ENCODE measurements at places on chromosomes 2 and 18. TPM values are rescaled to one million over a fixed set of nuclear protein-coding genes. Genes with fewer than 3 reads are reported as not detected.

DNA sequence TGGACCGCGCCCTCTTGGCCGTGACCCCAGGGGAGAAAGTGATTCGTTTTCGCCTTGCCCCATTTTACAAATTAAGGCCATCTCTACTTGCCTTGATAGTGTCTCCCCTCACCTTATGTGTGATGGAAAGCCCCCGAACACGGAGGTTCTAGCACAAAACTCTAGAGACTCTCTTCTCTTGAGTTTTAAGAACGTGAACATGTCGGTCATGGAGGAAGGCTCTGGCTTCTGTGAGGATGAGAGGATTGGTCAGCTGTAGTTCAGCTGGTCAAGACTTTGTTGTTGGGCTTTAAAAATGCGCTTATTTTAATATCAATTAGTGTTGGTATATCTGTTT, 828 bp downstream of the DYNC1I2 start:
- no peak for DNase-seq

GRCh38 chr2:18741895-18742732, 152.7 kb upstream of the NT5C1B start:
- DNase-seq = no peak

- no peak for DNase-seq
Observed at GRCh38 chr2:186059096-186059495, 320.5 kb downstream of the FSIP2 start.

- DNase-seq = no peak
Observed at GRCh38 chr2:29726976-29727375, 194.4 kb downstream of the ALK start.

- no peak for DNase-seq
Observed at GRCh38 chr2:168740360-168740759, 62.1 kb upstream of the NOSTRIN start.

- no peak for DNase-seq
Observed at GRCh38 chr2:41116106-41116797, 664.4 kb upstream of the SLC8A1 start.

Gene TACR1
- total RNA-seq = not detected

Gene APCDD1
- total RNA-seq = not detected

Gene AMER3
- not detected for total RNA-seq

Gene EGR4
- total RNA-seq = 0.41 TPM

Measured in activated naive CD8-positive, alpha-beta T cell treated with anti-CD3 and anti-CD28 coated beads for 36 hours (primary cell).